ENCODE measurements at places on chromosomes 5 and 9. TPM values are rescaled to one million over a fixed set of nuclear protein-coding genes. Genes with fewer than 3 reads are reported as not detected.

Gene EHMT1
- polyA plus RNA-seq, result 39.1 TPM

Gene OR1J2
- not detected for polyA plus RNA-seq

Gene KCTD16
- not detected for polyA plus RNA-seq

Gene HTR1A
- polyA plus RNA-seq, result not detected
